Mesothelial cell of epicardium (in vitro differentiated cells): ENCODE measurements at places on chromosomes 11 and 22. TPM values are rescaled to one million over a fixed set of nuclear protein-coding genes. Genes with fewer than 3 reads are reported as not detected.

UBASH3B gene
- total RNA-seq = 6.6 to 7.1 TPM (median 6.8 TPM) in 3 replicates

MTFP1 gene
- 5.9 to 8.2 TPM (median 7.3 TPM) in 3 replicates for total RNA-seq

GALNT18 gene
- total RNA-seq = 3.8 to 4.2 TPM (median 3.9 TPM) in 3 replicates

CCDC188 gene
- total RNA-seq = not detected in 3 replicates

OR2D2 gene
- 0.40 to 0.85 TPM (median 0.41 TPM) in 3 replicates for total RNA-seq

NEAT1 gene
- 236 to 269 TPM (median 246 TPM) in 3 replicates for total RNA-seq

IL10RA gene
- 0.38 to 0.78 TPM (median 0.42 TPM) in 3 replicates for total RNA-seq

HBG2 gene
- 0.38 to 0.54 TPM in 2 of 3 replicates, not detected in the other for total RNA-seq

SLC17A6 gene
- total RNA-seq = not detected in 3 replicates

FGF4 gene
- not detected in 3 replicates for total RNA-seq
